CD4-positive, alpha-beta T cell treated with Interleukin-17A for 1 hour (primary cell): ENCODE measurements at places on chromosomes 7 and 10.

DNA sequence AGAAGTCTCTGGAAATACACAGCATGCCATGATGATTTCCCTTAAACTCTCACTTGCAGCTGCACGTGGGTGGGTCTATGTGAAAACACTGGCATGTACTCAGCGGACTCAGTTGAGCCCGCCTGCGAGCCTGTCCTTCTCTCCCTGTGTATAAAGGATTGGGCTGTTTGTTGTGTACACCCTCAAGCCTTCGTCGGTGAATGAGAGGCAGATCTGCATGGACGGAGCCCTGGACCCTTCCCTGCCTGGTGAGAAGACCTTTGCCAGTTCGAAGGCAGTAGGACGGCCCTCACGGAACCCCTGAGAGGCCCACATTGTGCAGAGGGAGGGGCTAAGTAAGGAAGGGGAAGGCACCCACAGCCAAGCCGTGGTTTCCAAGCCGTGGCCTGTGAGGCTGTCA is 121.2 kb downstream of the WDFY4 start:
- DNase-seq = no peak

DNA sequence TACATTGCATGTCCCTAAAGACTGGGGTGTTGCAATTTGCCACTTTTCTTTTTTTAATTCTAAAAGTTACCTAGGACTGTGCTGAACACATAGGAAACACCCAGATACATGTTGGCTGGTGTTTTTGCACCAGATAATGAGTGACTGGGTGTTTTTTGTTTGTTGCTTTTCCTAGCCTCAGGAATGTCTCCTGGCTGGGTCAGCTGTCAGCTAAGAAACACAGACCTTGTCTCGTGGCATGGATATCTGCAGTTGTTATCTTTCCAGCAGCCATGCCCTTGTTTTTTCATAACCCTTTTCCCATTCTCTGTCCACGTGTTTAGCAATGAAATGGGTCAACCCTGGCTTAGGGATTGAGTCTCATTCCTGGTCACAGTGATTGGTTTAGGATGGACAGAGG is 433.9 kb upstream of the ZMIZ1 start:
- no peak for DNase-seq

GRCh38 chr10:42645103-42645502 is 6.7 kb upstream of the ZNF33B start:
- no peak for DNase-seq

- peak; percentile 52 for DNase-seq
These were observed 8.9 kb upstream of the EXOC6 start for GRCh38 chr10:92839191-92840085.

- DNase-seq = no peak
These were observed 60.0 kb upstream of the ORC5 start for GRCh38 chr7:104267701-104268368.

- no peak for DNase-seq
These were observed 232.2 kb downstream of the TRIL start for GRCh38 chr7:28725911-28726310.

GRCh38 chr10:359093-359492 is 223.8 kb downstream of the ZMYND11 start:
- DNase-seq = no peak

GRCh38 chr7:39271402-39271801 is 293.7 kb downstream of the POU6F2 start:
- no peak for DNase-seq

- no peak for DNase-seq
These were observed 127.8 kb downstream of the MACC1 start for GRCh38 chr7:20089431-20089830.
